ENCODE measurements at places on chromosomes 12 and 14.

- no peak overlapping the region for H3K27ac ChIP-seq
- H3K36me3 ChIP-seq: no peaks in the 10 kb centered on the region
- peaks cover 5% of the 10 kb centered on the region for H3K27me3 ChIP-seq
These were observed 4.0 kb upstream of the ARF3 start for GRCh38 chr12:48961331-48961730.

- H3K4me1 ChIP-seq: peaks cover 5% of the 10 kb centered on the region
- H3K27ac ChIP-seq: peak overlapping the region; percentile 30
- peaks cover 1% of the 10 kb centered on the region for H3K27me3 ChIP-seq
- DNase-seq: peak; percentile 94
- no peak overlapping the region for H3K4me3 ChIP-seq
- no peaks in the 10 kb centered on the region for H3K36me3 ChIP-seq
These were observed 207.0 kb downstream of the ATP23 start for GRCh38 chr12:58148405-58148804.

GRCh38 chr12:64791036-64791435 lies 31.8 kb upstream of the GNS start:
- no peak overlapping the region for H3K4me3 ChIP-seq
- H3K4me1 ChIP-seq: no peaks in the 10 kb centered on the region
- no peak for DNase-seq
- no peak overlapping the region for H3K27ac ChIP-seq
- H3K27me3 ChIP-seq: no peaks in the 10 kb centered on the region

DNA sequence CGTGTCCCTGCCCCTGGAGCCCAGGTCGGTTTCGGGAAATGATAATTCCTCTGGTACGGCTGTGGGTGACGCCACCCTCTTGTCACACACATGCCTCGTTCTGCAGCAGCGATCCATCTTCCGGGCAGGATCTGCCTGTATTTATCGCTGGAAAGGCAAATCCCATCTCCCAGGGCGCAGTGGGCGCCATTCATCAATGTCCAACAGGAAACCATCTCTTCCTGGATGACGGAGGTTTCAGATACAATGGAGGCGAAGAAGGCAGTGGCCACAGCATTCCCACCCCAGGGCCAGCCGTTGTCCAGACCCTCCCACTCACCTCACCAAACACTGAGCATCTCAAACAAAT lies 74.2 kb downstream of the NOC4L start:
- H3K4me3 ChIP-seq: no peak overlapping the region
- no peak overlapping the region for H3K27ac ChIP-seq
- no peaks in the 10 kb centered on the region for H3K27me3 ChIP-seq
- H3K36me3 ChIP-seq: no peaks in the 10 kb centered on the region
- no peak for DNase-seq
- no peaks in the 10 kb centered on the region for H3K4me1 ChIP-seq

DNA sequence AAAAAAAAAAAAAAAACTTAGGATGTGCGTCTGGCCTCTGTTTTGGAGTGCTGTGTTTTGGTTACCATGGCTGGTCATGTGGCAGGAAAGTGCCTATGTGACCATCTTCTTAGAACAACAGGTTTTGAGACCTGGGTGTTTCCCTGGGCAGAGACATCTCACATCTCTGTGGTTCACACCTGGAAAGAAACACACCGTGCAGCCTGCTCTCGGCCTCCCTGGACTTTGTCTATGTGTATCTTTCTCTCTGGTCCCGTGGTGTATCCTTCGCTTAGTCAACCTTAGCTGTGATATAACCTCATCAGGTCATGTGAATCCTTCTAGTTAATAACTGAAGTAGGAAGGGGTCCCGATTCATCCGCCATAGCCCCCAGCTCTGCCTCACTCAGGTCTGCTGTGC lies 22.6 kb downstream of the ACADS start:
- no peak overlapping the region for H3K27ac ChIP-seq
- no peaks in the 10 kb centered on the region for H3K36me3 ChIP-seq
- H3K27me3 ChIP-seq: no peaks in the 10 kb centered on the region
- H3K4me3 ChIP-seq: no peak overlapping the region
- no peak for DNase-seq

GRCh38 chr14:101367421-101368261 lies 193.7 kb upstream of the DIO3 start:
- no peak for DNase-seq
- no peaks in the 10 kb centered on the region for H3K4me1 ChIP-seq
- no peaks in the 10 kb centered on the region for H3K27me3 ChIP-seq
- H3K36me3 ChIP-seq: no peaks in the 10 kb centered on the region

Data from endothelial cell of umbilical vein (primary cell).